GM13977 (cell line): ENCODE measurements at places on chromosomes 1 and 21.
A peak's percentile ranks its signal among the peaks of the same experiment; 100 is the strongest.

DNA sequence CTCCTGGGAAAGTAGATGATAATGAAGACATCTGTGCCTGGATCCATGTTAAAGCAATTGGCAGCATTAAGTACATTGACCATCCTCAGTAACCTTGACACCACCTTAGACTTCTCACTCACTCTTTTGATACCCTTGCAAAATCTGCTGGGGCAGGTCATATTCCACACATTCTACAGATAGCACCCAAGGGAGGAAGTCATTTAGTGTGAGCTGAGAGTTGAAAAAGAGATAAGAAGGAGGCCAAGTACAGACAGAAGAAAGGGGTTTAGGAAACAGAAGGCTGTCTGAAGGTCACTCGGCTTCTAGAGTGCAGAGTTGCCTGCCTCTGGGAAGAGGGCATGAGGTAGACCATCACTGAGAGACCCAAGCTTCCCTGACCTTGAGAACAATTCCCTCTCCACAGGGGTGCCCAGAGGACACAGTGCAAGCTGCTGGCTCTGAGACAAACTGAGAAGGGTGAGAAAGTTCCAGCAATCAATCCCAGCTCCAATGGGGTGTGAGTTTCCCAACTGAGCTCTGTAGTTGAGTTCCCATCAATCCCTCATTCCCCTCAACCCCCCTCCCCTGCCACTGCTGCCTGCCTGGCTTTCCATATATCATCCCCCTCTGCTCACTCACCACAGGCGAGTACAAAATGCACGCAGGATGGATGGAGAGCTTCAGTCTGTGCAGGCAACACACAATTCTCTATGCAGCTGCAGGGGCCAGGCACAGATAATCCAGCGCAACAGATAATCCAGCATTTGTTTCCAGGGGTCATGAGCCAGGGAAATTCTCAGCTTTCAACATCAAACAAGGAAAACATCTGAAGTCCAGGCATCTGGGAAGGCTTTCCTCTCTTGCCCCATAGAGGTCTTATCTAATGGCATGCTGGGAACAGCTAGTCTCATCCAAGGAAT lies 7.4 kb upstream of the MOB3C start:
- no peak for DNase-seq

DNA sequence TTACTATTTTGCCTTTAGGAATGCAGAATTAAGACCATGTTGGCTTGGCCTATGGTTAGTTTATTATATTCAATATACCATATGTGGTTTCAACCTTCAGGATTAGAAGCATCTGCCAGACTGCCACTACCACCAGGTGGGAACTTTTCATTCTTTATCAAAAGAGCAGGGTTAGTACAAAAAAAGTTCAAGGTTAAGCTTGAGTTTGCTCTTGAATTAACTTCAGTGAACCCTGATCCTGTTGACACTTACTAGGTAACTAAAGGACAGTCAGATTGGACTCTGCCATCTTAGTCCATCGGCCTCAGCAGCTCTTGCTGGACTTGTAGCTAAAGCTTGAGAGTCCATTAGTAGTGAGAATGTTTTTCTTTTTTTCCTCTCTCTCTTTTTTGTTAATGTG lies 22.1 kb downstream of the CLIC4 start:
- DNase-seq: no peak

DNA sequence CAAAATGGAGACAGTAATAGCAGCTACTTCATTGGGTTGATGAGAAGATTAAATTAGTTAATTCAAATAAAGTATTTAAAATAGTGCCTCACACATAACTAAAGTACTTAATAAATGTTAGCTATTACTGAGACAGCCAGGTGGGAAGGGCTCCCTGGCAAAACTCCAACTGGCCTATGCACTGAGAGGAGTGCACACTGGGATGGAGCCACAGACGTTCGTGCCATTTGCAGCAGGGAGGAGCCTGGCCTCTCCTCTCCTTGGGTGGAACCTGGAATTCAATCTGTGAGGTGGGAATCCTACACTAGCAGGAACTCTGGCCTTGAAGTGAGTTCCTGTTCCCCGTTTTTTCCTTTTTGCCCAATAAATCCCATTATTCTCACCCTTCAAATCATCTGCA lies 28.1 kb downstream of the SLC5A9 start:
- DNase-seq: no peak

- no peak for DNase-seq
Observed at GRCh38 chr1:235403593-235403992, 36.4 kb downstream of the TBCE start.

- DNase-seq: peak; percentile 85
Observed at GRCh38 chr1:227788271-227789083, 27.0 kb upstream of the PRSS38 start.

GRCh38 chr21:31754708-31754960 lies 22.7 kb upstream of the SCAF4 start:
- no peak for DNase-seq

GRCh38 chr1:95049935-95050334 lies 22.8 kb downstream of the ALG14 start:
- no peak for DNase-seq

- DNase-seq: no peak
Observed at GRCh38 chr1:11728126-11728806, 7.7 kb upstream of the AGTRAP start.

GRCh38 chr1:111989531-111990025 lies at the start of gene KCND3:
Gene KCND3, minus strand, starts transcription at chr1:111989668.
- DNase-seq: peak; percentile 58

GRCh38 chr1:235326719-235327558 lies 1.0 kb downstream of the ARID4B start:
- peak; percentile 48 for DNase-seq

GRCh38 chr1:59013276-59013927 lies 229.6 kb upstream of the JUN start:
- no peak for DNase-seq

DNA sequence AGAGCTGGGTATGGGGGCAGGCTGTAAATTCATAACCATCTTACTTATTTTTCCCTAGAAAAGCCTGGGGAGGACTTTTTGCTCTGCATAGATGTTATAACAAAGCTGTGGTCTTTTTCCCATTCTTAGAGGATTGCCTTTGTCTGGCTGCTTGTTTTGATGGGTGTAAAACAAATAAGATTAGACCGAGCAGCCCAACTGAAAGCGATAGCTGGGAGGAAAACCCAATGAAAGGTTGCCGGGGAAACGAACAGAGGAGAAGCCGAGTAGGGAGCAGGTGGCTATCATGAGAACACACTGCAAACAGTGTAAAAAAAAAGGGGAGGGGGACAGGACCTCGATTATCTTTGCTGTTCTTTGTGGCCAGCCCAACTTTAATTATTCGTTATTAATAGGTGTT lies 1.9 kb downstream of the ELAVL4 start:
- DNase-seq: no peak

GRCh38 chr1:26582836-26583460 lies 53.4 kb downstream of the RPS6KA1 start:
- DNase-seq: peak; percentile 56

DNA sequence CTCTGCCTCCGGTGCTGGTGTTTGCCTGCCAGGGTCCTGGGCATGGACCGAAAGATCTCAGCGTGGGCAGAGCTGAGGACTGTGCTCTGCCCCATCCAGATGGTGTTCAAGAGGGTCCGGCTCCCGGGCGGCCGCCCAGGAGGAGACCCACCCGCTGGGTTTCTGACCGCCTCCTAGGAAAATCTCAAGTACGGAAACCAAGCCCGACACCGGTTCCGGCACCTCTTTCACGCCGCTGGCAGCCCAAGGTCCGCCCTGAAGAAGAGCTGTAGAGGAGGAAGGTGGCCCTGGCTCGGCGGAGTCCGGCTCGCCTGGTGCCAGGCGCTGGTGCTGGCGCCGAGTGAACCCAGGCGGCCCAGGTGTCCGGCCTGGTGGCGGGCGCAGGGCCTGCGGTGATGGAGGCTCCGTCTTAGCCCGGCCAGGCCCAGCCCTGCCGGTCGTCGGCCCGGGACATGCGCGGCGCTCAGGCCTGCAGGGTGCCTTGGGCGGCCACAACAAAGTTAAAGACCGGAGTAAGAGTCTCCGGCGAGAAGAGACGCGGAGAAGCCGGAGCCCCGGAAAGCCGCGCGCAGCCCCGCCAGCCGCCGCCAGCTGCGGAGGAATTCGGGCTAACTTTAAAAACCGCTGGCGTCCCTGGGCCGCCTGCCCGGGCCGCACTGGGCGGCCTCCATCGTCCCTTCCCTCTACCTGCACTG lies 1.5 kb downstream of the GRIK3 start:
- DNase-seq: peak; percentile 29

DNA sequence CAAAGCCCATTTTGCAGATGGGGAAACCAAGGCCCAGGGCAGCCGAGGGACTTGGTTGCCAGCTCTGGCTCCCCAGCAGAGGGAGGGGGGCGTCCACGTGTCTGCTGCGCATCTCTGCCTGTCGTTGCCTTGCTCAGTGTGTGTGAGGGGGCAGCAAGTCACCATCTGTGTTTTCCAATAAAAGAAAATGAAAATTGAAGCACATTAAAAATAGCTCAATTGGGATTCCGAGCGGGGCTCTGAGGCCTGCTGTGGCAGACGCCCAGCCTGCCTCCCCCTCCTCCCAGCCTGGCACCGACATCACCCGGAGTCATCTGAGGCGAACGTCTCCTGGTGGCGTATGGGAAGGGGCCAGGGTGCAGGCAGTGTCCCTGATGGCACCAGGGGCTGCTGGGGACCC lies 51.2 kb downstream of the EPHB2 start:
- DNase-seq: no peak

DNA sequence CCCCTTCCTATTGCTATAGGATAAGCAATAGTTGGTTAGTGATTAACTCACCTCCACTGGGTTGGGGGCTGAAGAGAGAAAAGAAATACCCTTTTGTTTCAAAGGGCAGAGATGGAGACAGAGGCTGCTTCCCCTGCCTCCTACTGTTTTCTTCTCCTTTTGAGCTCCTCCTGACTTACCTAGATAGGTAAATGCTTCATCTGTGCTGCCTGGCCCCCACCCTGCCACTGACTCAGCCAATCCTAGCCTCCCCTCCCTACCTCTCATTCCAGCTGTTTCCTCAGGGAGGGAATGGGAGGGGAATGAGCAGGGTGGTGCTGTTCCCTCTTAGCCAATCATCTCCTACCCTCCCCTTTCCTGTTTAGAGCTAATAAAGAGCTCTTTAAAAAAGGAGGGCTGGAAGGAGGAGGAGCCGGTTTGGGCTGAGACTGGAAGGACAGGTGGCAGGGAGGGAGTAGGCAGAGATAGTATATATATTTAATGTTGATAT lies at the start of gene C1orf116:
C1orf116 (minus strand) TSS at position 229 of the 490 bp plus-strand sequence. CDS start 5,158 bp downstream, outside the sequence.
- DNase-seq: no peak

DNA sequence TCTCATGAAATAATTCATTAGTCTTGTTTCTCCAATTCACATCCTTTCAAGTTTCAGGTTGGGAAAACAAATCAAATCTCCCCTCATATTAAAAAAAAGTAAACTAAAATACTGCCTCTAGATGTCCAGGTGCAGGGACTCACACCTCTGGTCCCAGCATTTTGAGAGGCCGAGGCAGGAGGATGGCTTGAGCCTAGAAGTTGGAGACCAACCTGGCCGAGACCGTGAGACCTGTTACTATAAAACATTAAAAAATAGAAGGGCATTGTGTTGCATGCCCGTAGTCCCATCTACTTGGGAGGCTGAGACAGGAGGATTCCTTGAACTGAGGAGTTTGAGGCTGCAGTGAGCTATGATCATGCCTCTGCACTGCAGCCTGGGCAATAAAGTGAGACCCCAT lies 61.9 kb downstream of the ST6GALNAC5 start:
- no peak for DNase-seq

DNA sequence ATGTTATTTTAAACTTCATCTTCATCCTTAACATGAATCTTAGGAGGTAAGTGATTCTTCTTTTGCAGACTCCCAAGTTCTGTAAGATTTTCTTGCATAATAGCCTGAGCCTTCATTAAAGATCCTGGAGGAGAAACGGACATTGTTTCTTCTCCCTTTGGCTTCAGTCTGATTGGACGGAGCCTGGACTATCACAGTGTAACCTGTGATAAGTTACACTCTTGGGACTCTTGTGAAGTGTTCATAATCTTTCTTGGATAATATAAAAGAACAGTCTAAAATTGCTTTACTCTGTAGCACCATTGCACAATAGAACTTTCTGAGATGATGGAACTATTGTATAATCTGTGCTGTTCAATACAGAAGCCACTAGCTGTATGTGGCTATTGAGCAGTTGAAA lies 244.8 kb downstream of the DNM3 start:
- DNase-seq: no peak

DNA sequence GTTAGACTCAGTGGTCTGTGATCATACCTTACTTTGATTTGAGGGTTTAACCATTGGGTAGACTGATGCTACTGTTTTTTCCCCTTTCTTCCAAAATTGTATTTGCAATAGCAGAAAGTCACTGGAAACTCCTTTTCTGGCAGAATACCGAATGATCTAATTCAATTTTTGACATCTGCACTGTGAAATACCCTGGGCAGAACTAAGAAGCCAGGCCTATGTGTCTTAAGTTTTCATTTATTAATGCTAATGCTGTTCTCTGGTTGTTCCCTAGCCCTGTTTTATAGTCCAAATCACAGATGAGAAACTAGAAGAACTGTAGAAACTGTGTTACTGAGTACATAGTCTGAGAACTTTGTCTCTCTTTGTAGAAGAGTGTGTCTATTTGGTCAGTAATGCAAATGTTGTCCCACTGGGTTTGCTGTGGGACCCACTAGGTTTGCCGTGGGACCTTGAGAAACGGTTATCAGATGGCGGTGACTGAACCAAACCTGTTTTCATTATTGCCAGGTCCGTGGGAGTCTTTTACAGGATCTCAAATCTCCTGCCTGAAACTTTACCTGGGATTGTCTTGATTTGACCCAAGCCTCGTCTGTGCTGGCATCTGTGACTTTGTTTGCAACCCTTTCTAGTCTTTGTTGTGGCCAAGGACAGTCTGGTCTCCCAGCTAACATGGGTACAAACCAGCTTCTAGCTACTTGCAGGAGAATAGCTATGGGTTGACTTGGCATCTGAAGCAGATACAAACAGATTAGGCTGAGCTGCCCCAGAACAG lies 41.4 kb downstream of the PEX14 start:
- DNase-seq: no peak

DNA sequence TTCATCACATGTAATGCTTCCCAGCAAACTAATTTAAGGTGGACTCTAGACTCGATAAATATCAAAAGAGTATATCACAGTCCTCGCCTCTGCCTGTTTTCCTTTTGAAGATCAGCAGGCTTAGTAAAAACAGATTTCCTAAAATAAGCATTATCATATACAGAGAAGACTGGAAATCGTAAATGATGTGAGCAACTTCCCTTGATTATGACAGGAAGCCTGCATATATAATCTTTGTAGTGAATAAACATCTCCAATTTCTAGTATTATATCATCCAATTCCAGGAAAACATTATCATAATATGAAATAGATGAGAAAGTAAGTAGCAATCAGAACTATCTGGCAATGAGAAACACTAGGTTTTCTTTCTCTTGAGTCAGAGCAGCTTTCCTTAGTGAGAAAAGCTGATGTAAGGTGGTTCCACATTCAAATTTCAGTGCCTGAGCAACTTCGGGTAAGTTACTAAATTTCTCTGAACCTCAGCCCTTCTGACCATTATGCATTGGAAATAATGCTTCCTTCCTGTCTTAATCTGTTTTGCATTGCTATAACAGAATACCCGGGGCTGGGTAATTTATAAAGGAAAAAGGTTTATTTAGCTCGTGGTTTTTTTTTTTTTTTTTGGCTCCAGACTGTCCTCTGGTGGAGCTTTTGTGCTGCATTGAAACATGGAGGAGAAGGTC lies 12.6 kb upstream of the POU2F1 start:
- no peak for DNase-seq
